ENCODE measurements at places on chromosomes 4 and X. TPM values are rescaled to one million over a fixed set of nuclear protein-coding genes. Genes with fewer than 3 reads are reported as not detected.

The CFAP47 gene
- 0.34 TPM for total RNA-seq

The RTL9 gene
- total RNA-seq: 0.47 TPM

The MAGIX gene
- total RNA-seq: 6.3 TPM

The SPIN4 gene
- 9.5 TPM for total RNA-seq

The TCEAL7 gene
- total RNA-seq: 16.6 TPM

The SMARCAD1 gene
- total RNA-seq: 65.3 TPM

The SYN1 gene
- total RNA-seq: 3.7 TPM

The LRP2BP gene
- 1.6 TPM for total RNA-seq

The FAM200B gene
- total RNA-seq: 36.1 TPM

The RTL5 gene
- 36.1 TPM for total RNA-seq

The FBXL5 gene
- 53.1 TPM for total RNA-seq

The MGARP gene
- 0.34 TPM for total RNA-seq

The MAB21L2 gene
- total RNA-seq: 14.2 TPM

GRCh38 chr4:182776376-182777105, 140.6 kb downstream of the DCTD start:
- no peak for DNase-seq

- no peak for DNase-seq
Measured at GRCh38 chr4:147139455-147140198, 194.0 kb upstream of the TTC29 start.

DNA sequence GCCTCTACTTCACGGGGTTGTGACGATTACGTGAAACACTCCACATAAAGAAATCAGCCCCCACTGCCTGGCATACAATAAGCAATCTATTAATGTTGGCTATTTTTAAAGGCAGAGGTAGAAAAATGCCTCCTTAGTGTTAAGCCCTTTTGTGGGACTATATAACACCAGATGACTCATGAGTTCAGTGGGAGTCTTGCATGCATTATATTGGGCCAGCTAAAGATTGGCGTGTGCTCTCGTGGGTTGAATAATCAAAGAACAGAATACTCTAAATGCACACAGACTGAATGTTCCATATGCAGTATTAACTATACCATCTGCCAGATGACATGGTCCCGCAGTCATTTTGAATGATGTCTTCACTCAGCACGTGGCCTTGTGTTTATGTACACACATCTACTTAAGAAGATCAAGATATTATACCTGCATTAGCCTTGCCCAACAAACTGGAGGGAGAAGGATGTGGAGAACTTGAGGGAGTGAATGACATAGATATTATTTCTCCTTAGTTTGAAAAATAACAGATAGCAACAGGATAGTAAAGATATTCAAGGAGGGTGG, 85.0 kb upstream of the MYOZ2 start:
- no peak for DNase-seq

DNA sequence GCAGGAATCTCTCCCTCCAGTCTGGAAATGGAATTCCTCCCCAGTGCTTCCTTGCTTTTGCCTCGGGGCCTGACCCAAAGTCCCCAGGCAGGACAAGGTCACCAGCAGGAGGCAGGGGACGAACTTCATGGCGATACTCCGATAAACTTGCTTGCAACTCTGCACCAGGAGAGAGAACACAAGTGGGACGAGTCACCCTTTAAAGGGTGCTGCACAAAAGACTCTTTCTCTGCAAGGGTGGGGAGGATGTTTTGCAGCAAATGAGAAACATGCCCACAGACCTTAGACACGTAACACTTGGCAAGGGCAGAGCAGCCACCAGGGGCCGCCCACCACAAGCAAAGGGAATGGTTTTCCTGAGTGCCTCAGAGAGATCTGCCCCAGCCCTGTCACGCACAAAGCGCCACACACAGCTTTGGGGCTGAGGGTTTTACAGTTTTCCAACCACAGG, at the start of gene FGFBP2:
Gene FGFBP2 (minus strand): TSS at position 175 of the 451 bp plus-strand sequence. CDS start 46 bp downstream, at position 129.
- DNase-seq: no peak

GRCh38 chr4:7826176-7826908, 113.3 kb downstream of the AFAP1 start:
- no peak for DNase-seq

GRCh38 chr4:62548765-62549164, 1348.6 kb downstream of the ADGRL3 start:
- DNase-seq: no peak

DNA sequence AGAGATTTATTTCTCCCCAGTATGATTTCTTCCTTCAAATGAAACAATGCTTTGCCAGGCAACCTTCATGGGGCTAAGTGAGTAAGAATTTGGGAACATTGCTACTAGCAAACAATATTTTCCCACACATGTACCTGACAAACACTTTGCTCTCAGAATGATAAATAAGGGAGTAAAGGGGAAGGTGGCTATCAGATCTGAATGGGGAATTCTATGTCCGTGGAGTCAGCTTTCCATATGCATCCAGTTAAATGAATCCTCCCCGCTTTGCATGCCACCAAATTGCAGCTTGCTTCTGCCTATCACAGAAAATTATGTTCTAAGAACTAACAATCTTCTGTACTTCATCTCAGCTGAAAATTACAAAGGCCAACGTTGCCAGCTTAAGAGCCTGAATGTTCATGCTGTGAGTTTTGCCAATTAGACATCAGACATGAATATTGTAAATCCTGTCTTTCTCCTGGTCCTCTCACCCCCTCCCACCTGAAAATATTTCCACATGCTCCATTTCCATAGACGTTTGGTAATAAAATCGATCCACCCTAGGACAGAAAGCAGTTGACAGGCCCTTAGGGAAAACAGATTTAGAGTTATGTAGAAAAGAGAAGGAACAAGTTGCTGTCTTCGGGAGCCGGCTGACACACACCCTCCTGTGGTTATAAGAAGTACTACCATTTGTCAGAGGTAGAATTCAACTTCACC, 6.3 kb downstream of the MEPE start:
- no peak for DNase-seq

GRCh38 chrX:9324676-9325075, 140.2 kb upstream of the TBL1X start:
- DNase-seq: no peak

- DNase-seq: peak; percentile 76
Measured at GRCh38 chr4:125315576-125316400, 1.0 kb downstream of the FAT4 start.

GRCh38 chr4:149799546-149799945, 16.1 kb downstream of the IQCM start:
- DNase-seq: no peak

DNA sequence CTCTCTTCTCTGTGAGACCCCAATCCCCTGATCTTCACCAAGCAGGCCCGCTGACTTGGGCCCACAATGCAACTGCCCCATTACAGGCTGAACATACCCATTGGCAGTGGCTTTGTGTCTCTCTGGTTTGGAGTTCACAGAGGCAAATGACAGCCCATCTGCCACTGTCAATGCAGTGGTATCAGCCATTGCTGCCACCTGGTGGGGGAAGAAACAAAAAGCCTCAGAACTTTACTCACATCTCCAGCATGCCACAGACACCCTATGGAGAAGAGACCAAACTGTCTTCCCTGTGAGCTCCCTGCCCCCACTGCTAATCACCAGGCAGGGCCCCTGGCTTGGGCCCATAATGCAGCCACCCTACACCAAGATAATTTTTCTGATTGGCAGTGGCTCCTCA, 729.3 kb upstream of the ACTRT1 start:
- no peak for DNase-seq

- DNase-seq: peak; percentile 78
Measured at GRCh38 chrX:101931488-101932248, at the start of gene ZMAT1. Gene ZMAT1, minus strand, starts transcription at chrX:101932027. Its CDS starts 19 bp downstream, at chrX:101932008.

DNA sequence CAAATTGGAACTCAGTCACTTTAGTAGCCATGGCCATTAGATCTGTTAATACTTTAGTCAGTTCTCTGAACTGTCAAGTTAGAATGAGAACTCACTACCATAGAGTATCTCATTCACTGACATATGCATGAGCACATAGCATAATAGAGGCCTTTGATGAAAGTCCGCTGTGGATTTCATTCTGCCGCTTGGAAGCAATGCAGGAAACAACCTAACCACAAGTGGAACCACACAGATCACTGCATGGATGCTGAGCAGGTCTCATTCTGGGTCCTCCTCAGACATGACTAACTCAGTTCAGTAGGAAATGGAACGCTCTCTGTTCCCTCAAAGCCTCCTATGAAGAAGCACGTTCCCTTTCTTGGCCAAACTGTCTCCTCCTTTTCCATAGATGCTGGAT, 1624.8 kb upstream of the TENM3 start:
- no peak for DNase-seq

- no peak for DNase-seq
Measured at GRCh38 chr4:9762823-9763475, 18.5 kb upstream of the DRD5 start.

DNA sequence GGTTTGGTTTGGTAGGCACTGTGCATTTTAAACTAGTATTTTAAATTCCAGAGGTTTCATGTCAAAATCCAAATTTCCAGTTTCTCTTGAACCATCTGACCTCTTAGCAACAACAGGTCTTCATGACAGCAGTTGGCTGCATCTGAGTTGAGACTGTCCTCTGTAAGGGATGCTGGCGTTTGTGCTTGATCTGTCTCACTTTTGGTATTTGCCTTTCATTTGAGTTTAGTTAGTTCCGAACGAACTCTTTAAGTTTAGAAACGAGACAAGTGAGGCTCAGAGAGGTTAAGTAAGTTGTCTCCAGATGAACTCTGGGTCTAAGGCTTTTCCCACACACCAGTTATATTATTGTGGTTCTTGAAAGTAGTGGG, 29.1 kb downstream of the SPARCL1 start:
- DNase-seq: no peak

GRCh38 chrX:134797390-134797700, 139.1 kb upstream of the PLAC1 start:
- no peak for DNase-seq

DNA sequence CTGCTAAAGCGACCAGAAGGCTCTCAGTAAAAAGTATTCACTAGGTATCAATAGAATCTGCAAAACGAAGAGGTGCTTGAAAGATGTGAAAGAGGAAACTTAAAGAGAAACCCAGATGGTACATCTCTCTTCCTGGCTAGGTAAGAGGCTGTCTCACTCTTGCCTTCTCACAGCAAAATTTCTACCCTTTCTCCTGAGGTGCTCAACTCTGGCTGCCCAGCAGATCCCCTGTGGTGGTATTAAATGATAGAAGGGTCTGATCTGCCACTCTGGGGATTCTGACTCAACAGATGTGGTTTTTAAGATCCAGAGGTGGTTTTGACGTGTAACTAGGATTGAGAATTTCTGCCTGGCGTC, 14.9 kb upstream of the TSPAN5 start:
- no peak for DNase-seq

DNA sequence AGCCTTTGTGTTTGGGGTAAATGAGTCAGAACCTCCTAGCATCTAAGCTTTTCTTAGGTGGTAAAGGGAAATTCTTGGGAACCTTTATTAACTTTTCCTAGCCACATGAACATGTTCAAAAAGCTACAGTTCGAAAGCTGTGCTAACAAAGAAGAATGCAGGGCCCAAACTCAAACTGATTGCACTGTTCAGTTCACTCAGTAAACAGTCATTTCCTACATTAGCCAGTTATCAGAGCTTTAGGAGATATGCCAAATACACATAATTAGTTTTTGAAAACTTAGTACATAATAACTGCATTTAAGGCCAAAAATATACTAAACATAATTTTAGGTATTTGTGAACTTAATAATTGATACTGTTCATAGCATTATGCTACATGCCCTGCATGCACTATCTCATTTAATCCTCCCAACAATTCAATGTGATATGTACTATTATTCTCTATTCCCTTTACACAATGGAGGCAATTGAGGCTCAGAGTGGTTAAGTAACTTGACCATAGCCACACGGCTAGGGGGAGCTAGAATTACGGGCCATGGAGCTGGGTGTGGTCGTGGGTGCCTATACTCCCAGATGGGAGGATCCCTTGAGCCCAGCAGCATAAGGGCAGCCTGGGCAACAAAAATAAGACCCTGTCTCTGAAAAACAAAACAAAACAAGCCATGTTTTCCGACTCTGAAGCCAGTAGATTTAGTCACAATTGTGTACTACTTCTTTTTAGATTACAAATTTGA, 43.9 kb upstream of the PDGFRA start:
- DNase-seq: no peak

DNA sequence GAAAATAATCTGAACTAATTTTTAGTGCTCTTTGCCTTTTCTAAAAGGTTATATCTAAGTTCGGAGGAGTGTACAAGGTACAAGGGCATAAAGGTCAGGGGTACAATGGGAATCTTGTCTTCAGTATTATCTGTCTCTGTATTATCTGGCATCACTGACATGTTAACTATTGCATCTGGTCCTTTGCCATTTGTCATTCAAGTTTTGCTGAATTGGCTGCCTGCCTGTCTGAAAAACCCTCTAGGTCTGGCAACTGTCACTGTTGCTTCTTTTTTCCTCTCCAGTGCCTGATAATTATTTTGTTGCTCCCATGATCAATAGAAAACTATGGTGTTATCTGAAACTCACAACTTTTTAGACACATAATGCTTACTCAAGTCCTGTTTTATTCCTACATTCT, 112.5 kb upstream of the STK26 start:
- no peak for DNase-seq

DNA sequence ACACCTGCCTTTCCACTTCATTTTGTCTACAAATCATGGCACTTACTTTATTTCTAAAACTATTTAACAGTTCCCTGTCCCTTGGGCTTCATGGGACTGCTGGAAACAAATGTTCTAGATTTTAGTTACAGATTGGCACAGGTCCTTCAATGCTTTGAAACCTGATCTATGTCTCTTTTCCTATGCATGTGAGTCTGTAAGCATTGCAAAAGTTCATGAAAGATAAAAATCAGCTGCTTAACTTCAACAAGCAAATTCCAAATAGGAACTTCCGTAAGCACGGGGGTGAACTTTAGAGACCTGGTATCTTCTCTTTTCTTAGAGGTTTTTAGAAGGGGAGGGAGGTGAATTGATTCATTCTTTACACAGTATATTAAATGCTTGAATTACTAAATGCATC, 9.5 kb downstream of the LGI2 start:
- no peak for DNase-seq

GRCh38 chr4:86522349-86522748, 71.8 kb upstream of the PTPN13 start:
- DNase-seq: no peak

- no peak for DNase-seq
Measured at GRCh38 chr4:8087921-8088495, 70.6 kb downstream of the ABLIM2 start.

DNA sequence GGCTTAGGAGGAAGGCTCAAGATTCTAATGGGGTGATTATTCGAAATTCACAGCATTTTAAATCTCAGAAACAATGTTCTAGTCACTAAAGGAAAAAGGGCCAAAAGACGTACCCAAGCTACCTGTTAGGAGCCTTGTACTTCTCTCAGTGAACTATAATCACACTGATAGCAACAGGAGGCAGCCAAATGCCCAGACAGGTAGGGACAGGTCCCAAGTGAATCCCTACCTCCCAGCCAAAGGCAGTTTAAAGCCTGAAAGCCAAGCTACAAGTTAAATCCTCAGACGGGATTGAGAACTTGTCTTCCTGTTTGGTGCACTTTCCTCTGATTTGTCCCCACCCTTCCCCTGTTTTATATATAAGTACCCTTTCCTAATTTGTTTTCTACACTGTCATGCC, 24.3 kb upstream of the HHIP start:
- no peak for DNase-seq

DNA sequence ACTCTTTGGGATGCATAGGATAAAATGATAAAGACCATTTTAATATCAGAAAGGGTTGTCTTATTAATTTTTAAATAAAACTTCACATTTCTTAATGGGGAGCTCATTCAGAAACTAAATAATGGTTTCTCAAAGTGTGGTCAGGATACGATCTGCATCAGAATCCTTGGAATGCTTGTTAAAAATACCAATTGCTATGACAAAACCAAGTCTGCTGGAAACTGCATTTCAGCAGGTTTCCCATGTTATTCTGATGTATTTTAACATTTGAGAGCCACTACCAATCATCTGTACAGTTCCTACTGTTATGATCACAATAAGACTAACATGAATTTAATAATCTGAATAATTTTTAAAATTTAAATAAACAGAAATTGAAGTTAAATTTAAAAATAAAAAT, 115.1 kb downstream of the SOWAHB start:
- no peak for DNase-seq

Data from mesothelial cell of epicardium (in vitro differentiated cells).